ENCODE measurements at places on chromosomes 4 and X.

DNA sequence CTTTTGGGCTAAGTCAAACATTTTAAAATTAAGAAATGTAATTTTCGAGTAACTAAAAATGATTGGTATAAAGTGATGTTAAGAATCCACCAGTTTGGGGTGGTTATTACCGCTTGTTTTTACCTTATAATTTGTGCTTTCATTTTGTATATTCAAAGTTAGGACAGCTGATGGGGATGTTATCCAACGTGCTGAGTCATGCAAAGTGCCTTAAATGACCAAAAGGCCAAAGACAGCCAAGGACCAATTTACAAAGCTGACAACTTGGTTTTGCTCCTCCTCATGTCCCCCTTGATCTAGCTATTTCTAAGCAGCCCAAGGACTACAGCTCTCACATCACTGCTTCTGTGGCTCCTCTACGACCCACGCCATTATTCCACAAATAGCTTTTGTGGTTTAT lies 181.4 kb upstream of the PCDH7 start:
- no peak for DNase-seq

DNA sequence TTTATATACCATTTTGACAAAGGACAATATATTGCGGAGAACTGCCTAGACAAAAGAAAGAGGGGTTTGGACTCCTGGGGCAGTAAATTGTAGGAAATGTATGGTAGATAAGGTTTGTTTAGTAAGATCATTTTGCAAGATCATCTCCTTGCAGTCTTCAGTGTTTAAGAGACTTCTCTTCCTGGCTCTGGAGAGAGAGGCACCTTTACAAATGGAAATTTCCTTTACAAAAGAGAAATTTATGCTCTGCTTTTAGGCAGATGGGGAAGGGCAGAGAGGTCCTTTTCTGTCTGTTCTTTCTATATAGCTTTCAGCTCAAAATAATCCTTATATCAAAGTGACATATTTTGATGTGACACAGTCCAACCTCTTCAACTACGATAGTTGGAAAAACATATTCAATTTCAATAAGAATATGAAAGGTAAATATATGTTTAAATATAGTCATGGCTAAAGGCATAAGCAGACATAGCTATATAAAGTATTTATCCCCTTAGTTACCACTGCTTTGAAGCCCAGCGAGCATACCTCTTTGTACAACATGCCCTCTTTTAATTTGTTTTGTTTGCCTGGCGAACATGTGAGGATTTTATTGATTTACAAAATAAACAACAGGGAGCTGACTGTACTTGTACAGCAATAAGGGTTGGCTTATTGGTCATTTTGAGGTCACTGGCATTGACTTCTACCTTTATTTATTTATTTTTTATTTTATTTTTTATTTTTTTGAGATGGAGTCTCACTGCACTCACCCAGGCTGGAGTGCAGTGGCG lies 65.2 kb downstream of the TRIM2 start:
- no peak for DNase-seq

DNA sequence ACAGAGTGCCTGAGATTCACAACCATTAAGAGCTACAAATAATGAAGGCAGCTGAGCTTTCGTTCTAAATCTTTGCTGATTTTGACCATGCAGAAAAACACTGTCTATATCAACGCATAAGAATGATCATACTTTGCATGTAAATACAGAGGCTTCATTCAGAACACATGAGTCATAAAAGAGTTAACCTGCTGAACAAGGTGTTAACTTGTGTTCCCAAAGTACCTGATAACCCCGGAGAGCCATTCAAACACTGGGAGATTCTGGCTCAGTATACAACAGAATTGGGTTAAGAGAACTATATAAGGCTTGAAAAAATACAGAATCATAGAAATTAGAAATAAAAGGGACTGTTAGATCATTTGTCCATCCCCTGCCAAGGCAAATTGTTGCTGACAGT lies 964.3 kb upstream of the TENM3 start:
- peak; percentile 51 for DNase-seq

DNA sequence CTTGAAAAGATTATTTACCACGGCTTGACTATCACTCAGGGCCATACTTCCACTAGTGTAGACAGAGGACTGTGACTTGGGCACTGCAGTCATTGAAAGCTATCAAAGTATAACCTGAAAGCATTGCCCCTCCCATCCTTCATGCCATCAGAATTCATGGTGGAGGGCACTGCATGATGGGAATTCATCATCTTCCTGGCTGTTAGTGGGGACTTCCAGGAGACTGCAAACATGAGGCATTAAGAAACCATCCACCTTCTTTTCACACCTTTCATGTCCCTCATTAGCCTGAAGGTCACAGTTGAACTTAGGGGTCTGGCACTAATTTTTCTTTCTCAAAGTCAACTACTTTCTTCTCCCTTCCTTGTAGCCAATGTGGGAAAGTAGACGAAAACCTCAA lies 25.8 kb downstream of the VSIG4 start:
- DNase-seq, result no peak

DNA sequence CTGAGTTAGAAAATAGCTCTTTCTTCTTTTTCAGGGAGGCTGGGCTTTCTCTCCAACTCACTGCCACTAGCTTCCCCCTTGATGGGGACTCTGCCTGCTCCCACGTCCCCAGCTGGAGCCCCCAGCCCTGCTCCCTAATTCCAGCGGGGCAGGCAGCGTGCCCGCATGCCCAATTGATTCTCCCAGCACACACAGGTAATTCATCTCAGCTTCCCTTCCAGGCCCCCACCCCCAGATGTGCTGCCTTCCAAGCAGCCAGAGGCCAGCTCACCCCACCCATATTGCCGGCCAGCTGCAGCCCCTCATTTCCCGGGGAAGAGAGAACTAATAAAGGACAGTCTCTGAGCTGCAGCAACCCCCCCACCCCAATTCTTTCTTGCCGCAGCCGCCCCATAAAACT lies 69.8 kb downstream of the EFNB1 start:
- no peak for DNase-seq

DNA sequence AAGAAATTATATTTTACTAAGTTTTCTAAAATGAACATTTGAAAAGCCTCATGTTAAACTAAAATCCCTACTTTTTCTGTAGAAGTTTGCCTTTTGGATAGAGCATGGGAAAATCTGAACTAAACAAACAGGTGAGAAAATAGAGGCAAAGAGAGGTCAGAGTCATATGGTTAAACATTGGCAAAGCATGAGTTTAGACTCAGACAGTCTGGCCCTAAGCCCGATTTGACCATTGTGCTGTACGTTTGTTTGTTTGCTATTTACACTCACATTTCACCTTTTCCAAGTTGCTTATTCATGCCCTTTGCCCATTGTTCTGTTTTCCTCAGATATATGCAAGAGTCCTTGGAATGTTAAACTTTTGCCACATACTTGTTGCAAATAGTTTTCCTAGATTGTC lies 85.4 kb downstream of the TIGD2 start:
- no peak for DNase-seq

GRCh38 chr4:25969374-25970155 lies 55.5 kb downstream of the SMIM20 start:
- DNase-seq, result no peak
